Endothelial cell of umbilical vein (primary cell): ENCODE measurements at places on chromosomes 7 and 10. TPM values are rescaled to one million over a fixed set of nuclear protein-coding genes. Genes with fewer than 3 reads are reported as not detected.

Gene MYL7
- not detected in 2 replicates for total RNA-seq

GRCh38 chr10:132291826-132292225 is 15.9 kb downstream of the STK32C start:
- H3K4me1 ChIP-seq: no peaks in the 10 kb centered on the region
- peaks cover 4% of the 10 kb centered on the region for H3K27me3 ChIP-seq
- H3K4me3 ChIP-seq: no peak overlapping the region
- H3K36me3 ChIP-seq: no peaks in the 10 kb centered on the region
- no peak overlapping the region for H3K27ac ChIP-seq
- DNase-seq: no peak

DNA sequence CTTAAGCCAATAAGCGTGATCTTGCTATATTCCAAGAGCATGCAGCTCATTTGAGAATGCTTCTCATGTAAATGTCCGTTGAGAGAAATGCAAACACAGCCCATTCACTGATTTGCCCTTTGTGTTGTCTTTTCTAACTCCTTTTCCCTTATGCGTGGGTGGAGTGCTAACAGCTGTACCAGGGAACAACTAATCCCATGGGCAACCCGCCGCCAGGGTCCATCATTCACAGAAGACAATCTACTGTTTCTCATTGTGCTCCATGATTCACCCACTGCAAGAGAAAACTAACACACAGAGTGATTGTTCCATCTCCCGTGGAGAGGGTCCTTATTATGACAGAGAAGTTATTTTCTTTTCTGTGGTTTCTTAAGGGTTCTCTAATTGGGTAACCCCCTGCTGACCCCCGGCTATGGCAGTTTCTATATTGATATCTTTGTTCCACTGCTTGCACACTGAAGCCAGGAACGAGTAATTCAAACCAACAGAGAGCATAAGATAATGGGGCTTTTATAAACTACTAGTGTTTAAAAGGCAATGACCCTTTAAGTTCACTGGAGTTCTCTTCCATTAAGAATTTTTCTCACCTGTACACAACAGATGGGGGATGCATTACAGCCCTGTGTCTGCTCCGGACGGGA is 298.7 kb downstream of the BAMBI start:
- H3K27ac ChIP-seq: no peak overlapping the region
- no peak for DNase-seq
- no peaks in the 10 kb centered on the region for H3K27me3 ChIP-seq
- no peak overlapping the region for H3K4me3 ChIP-seq
- no peaks in the 10 kb centered on the region for H3K4me1 ChIP-seq

- H3K4me1 ChIP-seq: no peaks in the 10 kb centered on the region
- no peaks in the 10 kb centered on the region for H3K36me3 ChIP-seq
- peaks cover 8% of the 10 kb centered on the region for H3K27me3 ChIP-seq
- DNase-seq: no peak
- no peak overlapping the region for H3K27ac ChIP-seq
These were observed 446.0 kb upstream of the PODXL start for GRCh38 chr7:132002343-132002968.

DNA sequence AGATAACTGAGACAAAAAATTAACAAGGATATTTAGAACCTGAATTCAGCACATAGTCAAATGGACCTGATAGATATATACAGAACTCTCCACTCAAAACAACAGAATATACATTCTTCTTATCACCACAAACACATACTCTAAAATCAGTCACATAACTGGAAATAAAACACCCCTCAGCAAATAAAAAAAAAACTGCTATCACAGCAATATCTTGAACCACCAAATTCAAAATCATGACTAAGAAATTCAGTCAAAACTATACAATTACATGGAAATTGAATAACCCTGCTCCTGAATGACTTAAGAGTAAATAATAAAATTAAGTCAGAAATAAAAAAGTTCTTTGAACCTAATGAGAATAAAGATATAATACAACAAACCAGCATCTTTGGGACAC is 30.0 kb upstream of the ZNF722 start:
- no peaks in the 10 kb centered on the region for H3K4me1 ChIP-seq
- H3K4me3 ChIP-seq: no peak overlapping the region
- H3K27ac ChIP-seq: no peak overlapping the region
- DNase-seq: no peak

GRCh38 chr10:114397651-114398145 is 6.6 kb downstream of the AFAP1L2 start:
- H3K4me3 ChIP-seq: no peak overlapping the region
- H3K4me1 ChIP-seq: peaks cover 9% of the 10 kb centered on the region
- H3K27ac ChIP-seq: no peak overlapping the region
- DNase-seq: no peak

GRCh38 chr7:21028186-21028585 is 241.5 kb upstream of the SP8 start:
- no peak for DNase-seq

DNA sequence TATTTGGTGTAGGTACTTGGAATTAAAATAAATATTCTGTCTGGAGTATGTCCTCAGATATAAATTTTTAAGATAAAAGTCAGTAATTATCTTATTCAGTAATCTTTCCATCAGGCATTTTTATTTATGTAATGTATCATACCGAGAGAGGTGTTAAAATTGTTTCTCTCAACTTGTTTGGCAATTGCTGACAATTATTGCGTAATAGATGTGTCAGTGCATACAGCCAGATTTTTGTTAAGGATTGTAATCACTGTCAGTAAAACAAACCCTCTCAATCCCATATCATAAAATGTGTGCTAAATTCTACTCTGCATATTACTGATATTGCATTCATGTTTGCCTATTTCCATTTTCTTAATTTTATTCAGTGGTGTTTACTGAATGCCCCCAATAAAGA is 69.2 kb downstream of the CNTNAP2 start:
- H3K27me3 ChIP-seq: no peaks in the 10 kb centered on the region
- no peak for DNase-seq
- no peak overlapping the region for H3K27ac ChIP-seq

DNA sequence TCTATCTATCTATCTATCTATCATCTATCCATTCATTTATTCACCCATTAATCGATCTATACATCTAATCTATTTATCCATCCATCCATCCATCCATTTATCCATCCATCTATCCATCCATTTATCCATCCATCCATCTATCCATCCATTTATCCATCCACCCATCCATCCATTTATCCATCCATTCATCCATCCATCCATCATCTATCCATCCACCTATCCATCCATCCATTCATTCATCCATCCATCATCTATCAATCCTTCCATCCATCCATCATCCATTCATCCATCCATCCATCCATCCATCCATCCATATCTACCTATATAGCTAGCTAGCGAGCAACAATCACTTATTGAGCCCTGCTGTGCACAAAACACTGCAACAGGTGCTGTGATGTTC is 953.1 kb upstream of the ZNF722 start:
- H3K4me1 ChIP-seq: no peaks in the 10 kb centered on the region
- H3K36me3 ChIP-seq: no peaks in the 10 kb centered on the region
- DNase-seq: no peak
- H3K27ac ChIP-seq: no peak overlapping the region
- H3K4me3 ChIP-seq: no peak overlapping the region
- no peaks in the 10 kb centered on the region for H3K27me3 ChIP-seq

DNA sequence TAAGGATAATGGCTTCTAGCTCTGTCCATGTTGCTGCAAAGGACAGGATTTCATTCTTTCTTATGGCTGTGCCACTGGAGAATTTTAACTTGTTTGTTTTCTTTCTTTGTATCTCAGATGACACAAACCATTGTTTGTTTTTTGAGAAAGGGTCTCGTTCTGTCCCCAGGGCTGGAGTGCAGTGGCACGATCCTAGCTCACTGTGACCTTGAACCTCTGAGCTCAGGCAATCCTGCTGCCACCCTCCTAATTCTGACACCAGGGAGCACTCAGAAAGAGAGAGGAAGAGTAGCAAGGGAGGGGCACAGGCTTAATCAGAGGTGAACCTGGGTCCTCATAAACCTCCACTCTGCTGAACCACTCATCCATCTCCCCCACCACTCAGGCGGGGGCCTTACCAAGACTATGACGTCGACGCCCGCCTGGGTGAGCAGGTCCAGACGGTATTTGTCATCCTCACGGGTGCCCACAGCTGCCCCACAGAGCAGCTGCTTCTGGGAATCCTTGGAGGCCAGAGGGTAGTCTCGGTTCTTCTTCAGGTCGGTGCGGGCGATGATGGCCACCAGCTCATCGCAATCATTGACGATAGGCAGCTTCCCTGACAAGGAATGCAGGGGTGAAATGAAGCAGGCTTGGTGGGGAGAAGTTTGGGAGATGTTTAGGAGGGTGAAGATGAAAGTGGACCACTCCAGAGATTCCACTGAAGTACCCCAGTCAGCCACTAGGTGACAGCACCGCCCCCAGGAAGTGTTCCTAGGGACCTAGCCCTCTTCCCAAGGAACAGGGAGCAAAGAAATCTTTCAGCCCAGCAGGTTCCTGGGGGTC is 11.6 kb downstream of the IMPDH1 start:
- peak; percentile 42 for DNase-seq
- no peaks in the 10 kb centered on the region for H3K4me1 ChIP-seq
- no peaks in the 10 kb centered on the region for H3K27me3 ChIP-seq
- no peak overlapping the region for H3K27ac ChIP-seq
- peaks cover 60% of the 10 kb centered on the region for H3K36me3 ChIP-seq
- no peak overlapping the region for H3K4me3 ChIP-seq

- H3K4me1 ChIP-seq: peaks cover 21% of the 10 kb centered on the region
- DNase-seq: no peak
- H3K27me3 ChIP-seq: peaks cover 12% of the 10 kb centered on the region
- H3K4me3 ChIP-seq: no peak overlapping the region
- H3K36me3 ChIP-seq: no peaks in the 10 kb centered on the region
These were observed 113.8 kb downstream of the CHN2 start for GRCh38 chr7:29308424-29308823.

DNA sequence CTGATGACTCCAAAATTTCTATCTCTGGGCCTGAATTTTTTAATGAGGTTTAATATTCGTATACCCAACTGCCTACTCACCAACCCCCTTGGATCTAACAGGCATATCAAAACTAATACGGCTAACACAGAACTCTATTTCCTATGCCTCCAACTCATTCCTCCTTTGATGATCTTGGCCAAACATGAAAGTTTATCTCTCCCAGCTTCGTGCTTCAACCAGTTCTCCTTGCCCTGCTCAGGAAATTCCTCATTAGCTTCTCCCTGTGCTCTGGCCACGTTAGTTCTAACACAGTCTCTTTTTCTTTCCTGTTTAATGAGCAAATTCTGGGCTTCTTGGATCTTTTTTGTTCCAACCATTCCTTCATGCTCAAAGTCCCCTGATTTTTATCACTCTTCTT is 138.9 kb upstream of the PTN start:
- H3K36me3 ChIP-seq: no peaks in the 10 kb centered on the region
- H3K27ac ChIP-seq: no peak overlapping the region
- H3K4me3 ChIP-seq: no peak overlapping the region
- no peaks in the 10 kb centered on the region for H3K4me1 ChIP-seq
- no peaks in the 10 kb centered on the region for H3K27me3 ChIP-seq

DNA sequence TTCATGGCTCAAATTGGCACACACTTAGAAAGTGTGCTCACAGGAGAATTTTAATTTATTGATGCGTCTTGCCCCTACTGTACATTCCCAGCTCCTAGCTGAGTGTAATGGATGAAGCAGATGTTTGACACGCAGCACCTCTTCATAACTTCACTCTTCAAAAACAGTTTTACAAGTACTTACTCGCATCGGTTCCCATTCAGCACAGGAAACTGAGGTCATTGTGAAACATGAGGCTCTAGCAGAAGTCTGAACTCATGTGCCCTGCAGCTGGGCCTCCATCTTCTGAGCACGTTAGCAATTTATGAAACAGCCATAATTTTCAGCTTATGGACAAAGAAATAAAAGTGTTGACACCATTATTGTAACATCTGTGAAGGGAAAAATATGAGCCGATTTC is 558.9 kb upstream of the MGMT start:
- H3K27ac ChIP-seq: no peak overlapping the region
- no peak overlapping the region for H3K4me3 ChIP-seq
- no peaks in the 10 kb centered on the region for H3K4me1 ChIP-seq
- no peaks in the 10 kb centered on the region for H3K36me3 ChIP-seq

GRCh38 chr10:49083261-49083660 is 32.1 kb downstream of the VSTM4 start:
- no peaks in the 10 kb centered on the region for H3K4me1 ChIP-seq
- no peaks in the 10 kb centered on the region for H3K36me3 ChIP-seq
- peaks cover 2% of the 10 kb centered on the region for H3K27me3 ChIP-seq
- no peak overlapping the region for H3K27ac ChIP-seq
- DNase-seq: no peak

GRCh38 chr7:44969049-44969700 is 9.6 kb downstream of the MYO1G start:
- no peaks in the 10 kb centered on the region for H3K36me3 ChIP-seq
- no peak overlapping the region for H3K27ac ChIP-seq
- H3K27me3 ChIP-seq: no peaks in the 10 kb centered on the region
- no peak for DNase-seq
- H3K4me1 ChIP-seq: no peaks in the 10 kb centered on the region
